ENCODE measurements at places on chromosomes 1 and 21. TPM values are rescaled to one million over a fixed set of nuclear protein-coding genes. Genes with fewer than 3 reads are reported as not detected.

DNA sequence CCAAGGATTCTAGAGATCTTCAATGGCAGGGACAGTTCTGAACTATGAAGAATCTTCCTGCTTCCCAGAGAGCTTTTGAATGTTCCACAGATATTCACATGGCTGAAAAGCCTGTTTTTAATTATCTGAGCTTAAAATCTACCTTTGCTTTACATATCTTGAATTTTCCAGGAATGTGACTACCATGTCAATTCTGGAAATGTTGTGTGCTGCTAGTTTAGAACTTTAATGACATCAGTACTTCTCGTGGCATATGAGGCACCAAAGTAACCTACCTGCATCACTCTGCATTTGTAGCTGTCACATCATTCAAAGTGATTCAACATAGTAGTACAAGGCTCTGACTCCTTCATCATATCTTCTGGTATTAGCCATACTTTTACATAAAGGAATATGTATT, 122.7 kb upstream of the NFIA start:
- H3K36me3 ChIP-seq, result no peaks in the 10 kb centered on the region
- H3K4me3 ChIP-seq, result no peak overlapping the region
- H3K4me1 ChIP-seq, result no peaks in the 10 kb centered on the region
- H3K27me3 ChIP-seq, result peaks cover 49% of the 10 kb centered on the region
- no peak for DNase-seq

KCND3 gene
- 2.2 TPM for total RNA-seq

DNA sequence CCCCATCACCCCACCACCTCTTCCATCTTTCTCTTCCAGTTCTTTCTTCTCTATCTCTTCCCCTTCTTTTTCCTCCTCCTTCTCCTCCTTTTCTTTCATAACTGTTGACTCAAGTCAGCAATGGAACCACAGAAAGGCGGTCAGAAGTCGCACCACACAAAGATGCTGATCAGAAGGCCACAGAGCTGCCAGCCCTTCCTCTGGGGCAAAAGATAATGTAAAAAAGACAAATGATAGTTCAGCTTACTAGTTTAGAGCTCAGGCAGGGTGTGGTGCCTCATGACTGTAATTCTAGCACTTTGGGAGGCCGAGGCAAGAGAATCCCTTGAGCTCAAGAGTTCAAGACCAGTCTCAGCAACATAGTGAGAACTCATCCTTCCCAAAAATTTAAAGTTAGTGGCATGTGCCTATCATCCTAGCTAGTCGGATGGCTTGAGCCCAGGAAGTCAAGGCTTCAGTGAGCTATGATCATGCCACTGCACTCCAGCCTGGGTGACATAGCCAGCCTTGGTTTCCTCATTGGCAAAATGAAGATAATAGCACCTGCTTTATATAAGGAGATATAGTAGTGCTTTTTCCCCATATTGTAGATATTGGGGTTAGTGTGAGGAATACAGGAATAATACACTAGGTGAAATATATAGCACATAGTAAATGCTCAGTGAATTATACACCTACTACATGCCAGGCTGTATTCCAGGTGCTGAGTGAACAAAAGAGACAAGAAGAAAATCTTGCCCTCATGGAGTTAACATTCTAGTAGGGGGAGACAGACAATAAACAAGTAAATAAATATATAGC, 12.5 kb upstream of the IGSF3 start:
- no peak overlapping the region for H3K27ac ChIP-seq
- peaks cover 34% of the 10 kb centered on the region for H3K27me3 ChIP-seq
- H3K4me1 ChIP-seq, result no peaks in the 10 kb centered on the region
- no peak overlapping the region for H3K4me3 ChIP-seq
- peaks cover 7% of the 10 kb centered on the region for H3K36me3 ChIP-seq
- DNase-seq, result no peak

DNA sequence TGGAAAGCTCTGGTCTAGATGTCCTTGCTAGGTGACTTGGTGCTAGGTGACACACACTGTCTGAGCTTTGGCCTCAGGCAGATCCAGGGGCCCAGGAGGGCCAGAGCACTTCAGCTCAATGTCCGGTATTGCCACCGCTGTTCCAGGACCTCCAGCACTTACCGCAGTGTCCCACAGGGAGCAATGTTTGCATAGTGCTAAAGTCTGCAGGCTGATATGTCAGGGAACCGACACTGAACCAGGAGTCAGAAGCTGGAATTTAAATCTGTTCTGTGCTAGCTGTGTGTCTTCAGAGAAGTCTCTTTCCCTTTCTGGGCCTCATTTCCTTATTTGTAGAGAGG, 19.3 kb downstream of the DHCR24 start:
- no peak for DNase-seq
- H3K4me1 ChIP-seq, result no peaks in the 10 kb centered on the region
- no peak overlapping the region for H3K4me3 ChIP-seq
- H3K27me3 ChIP-seq, result no peaks in the 10 kb centered on the region

DNA sequence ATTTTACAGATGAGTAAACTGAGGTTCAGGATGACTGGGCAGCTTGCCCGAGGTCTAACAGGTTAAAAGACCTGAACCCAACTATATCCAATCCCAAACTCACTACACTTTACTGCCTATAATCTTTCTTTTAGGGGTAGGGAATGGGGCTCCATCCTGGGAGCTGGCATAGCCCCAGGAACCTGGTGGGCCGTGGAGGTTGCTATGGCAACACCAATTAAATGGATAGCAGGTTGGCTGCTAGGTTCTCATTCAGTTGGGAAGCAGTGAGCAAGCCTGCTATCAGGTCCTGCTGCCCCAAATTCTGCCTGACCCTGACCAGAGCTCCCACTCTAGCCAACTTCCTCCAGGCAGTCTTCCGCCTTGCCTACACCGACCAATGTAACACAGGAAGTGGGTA, 40.9 kb downstream of the LRP8 start:
- peaks cover 6% of the 10 kb centered on the region for H3K4me1 ChIP-seq
- peak overlapping the region; percentile 54 for H3K27ac ChIP-seq
- no peaks in the 10 kb centered on the region for H3K27me3 ChIP-seq
- no peak for DNase-seq

VASH2 gene
- 0.07 TPM for total RNA-seq

DNA sequence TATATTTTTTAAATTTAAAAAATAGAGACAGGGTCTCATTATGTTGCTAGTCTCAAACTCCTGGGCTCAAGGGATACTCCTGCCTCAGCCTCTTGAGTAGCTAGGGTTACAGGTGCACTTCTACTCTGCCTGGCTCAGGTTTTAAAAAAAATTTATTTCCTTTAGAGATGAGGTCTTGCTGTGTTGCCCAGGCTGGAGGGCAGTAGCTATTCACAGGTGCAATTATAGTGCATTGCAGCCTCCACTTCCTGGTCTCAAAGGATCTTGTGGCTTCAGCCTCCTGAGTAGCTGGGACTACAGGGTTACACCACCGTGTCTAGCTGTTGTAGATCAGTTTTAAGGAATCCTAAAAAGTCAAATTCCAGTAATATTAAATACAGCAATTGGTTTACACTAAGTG, 5.0 kb downstream of the RNF11 start:
- no peak overlapping the region for H3K4me3 ChIP-seq
- H3K36me3 ChIP-seq, result no peaks in the 10 kb centered on the region
- H3K27ac ChIP-seq, result peak overlapping the region; percentile 75
- peaks cover 43% of the 10 kb centered on the region for H3K4me1 ChIP-seq

DNA sequence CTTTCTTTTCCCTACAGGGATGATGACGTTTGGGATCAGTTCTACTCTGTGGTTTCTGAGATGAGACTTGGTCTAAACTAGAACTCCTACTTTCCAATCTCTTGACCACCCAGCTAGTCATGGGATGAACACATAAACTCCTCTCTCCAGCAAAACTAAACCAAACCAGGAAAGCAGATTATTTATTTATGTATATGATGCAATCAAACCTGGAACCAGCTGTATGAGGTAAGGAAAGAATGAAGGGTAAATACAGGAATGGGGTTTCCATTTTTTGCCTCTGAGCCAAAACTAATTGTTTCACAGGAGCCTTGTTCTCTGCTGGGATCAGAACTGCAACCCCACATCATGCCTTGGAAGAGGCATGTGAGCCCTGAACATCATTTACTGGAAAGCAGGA, 3.3 kb upstream of the AGT start:
- H3K27me3 ChIP-seq, result peaks cover 33% of the 10 kb centered on the region
- DNase-seq, result no peak
- H3K36me3 ChIP-seq, result peaks cover 4% of the 10 kb centered on the region
- H3K4me1 ChIP-seq, result no peaks in the 10 kb centered on the region

TCHH gene
- not detected for total RNA-seq

ASTN1 gene
- total RNA-seq, result not detected

DNA sequence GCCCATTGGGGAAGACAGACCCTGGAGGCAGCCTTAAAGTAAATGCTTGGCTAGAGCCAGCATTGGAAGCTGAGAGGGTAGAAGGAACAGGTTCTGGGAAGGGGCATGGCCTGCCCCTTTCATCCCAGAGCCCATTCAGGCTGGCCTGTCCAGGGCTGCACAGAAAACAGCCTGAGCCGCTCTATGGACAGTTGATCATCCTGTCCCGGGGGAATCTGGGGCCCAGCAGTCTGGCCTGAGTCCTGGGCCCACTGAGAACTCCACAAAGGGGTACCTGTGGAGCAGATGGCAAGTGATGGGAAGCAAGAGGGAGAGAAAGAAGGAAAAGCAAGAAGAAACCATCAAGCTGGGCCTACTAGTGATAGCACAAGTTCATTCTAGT, 13.2 kb downstream of the TMEM81 start:
- no peak for DNase-seq
- H3K4me3 ChIP-seq, result no peak overlapping the region
- H3K36me3 ChIP-seq, result no peaks in the 10 kb centered on the region
- no peaks in the 10 kb centered on the region for H3K4me1 ChIP-seq
- no peaks in the 10 kb centered on the region for H3K27me3 ChIP-seq

GRCh38 chr1:224923726-224924125, 5.7 kb upstream of the DNAH14 start:
- no peak overlapping the region for H3K4me3 ChIP-seq
- H3K4me1 ChIP-seq, result peaks cover 2% of the 10 kb centered on the region
- H3K27me3 ChIP-seq, result peaks cover 30% of the 10 kb centered on the region
- no peak overlapping the region for H3K27ac ChIP-seq
- no peaks in the 10 kb centered on the region for H3K36me3 ChIP-seq

DNA sequence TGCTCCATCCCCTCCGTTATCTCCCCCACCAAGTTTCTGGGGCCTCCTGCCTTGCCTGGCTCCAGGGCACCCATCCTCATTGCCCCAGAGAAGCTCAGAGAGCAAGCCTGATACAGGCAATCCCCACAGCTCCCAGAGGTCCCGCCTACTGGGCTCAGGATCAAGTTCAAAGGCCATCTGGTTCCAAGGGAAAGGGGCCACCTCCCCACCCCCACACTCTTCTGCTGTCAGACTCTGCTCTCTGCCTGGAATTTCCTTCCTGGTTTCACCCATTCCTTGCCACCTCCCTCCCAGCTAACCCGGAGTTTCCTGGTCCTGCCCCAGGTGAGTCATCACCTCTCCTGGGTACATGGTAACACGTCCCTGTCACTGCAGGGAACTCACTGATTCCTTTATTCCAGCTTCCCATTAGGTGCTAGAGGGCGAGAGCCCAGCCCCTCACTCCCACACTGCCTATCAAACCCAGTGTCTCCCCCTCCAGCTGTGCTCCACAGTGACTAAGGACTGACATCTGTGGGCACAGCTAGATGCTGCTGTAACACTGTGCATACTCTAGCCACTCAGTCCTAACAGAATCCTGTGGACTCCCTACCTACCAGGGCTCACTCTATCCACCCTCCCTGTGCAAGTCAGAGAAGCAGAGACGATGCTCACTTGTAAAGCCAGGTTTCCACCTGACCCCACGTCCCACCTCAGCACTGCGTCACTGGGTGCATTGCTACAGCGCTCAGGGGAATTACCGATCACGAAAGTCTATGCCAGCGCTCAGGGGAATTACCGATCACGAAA, 21.8 kb downstream of the RSPH1 start:
- no peak for DNase-seq
- peak overlapping the region; percentile 63 for H3K4me3 ChIP-seq
- H3K36me3 ChIP-seq, result peaks cover 3% of the 10 kb centered on the region
- peaks cover 22% of the 10 kb centered on the region for H3K27me3 ChIP-seq

- H3K36me3 ChIP-seq, result peaks cover 11% of the 10 kb centered on the region
- H3K4me1 ChIP-seq, result peaks cover 55% of the 10 kb centered on the region
- no peaks in the 10 kb centered on the region for H3K27me3 ChIP-seq
Observed at GRCh38 chr1:24925082-24925779, 4.8 kb downstream of the RUNX3 start.

DNA sequence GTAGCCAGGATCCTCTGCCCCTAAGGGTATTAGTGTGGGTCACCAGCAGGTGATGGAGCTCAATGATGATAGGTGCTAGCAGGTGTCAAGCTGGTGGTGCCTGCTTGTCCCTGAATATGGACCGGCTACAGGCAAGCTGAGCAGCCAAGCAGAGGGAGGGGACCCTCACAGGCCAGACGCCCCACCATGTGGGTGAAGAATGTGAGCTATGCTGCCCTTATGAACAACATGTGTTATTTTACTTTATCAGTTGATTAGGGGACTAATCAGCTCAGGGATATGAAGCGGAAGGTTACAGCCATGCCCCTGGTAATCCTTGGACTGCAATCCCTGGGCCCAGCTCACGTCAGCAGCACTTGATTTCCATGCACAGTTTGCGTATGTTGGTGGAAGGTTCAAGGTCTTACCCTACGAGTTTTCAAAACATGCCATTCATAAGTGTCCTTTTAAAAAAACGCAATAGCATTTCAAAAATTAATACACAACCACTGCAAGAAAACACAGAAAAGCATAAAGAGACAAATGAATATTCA, 106.0 kb downstream of the CDC7 start:
- H3K27me3 ChIP-seq, result no peaks in the 10 kb centered on the region
- no peak for DNase-seq
- no peak overlapping the region for H3K4me3 ChIP-seq
- peaks cover 6% of the 10 kb centered on the region for H3K4me1 ChIP-seq
- no peaks in the 10 kb centered on the region for H3K36me3 ChIP-seq
- H3K27ac ChIP-seq, result no peak overlapping the region

TEX38 gene
- total RNA-seq, result not detected

- no peaks in the 10 kb centered on the region for H3K36me3 ChIP-seq
- DNase-seq, result no peak
- H3K4me3 ChIP-seq, result no peak overlapping the region
- H3K27ac ChIP-seq, result no peak overlapping the region
- H3K4me1 ChIP-seq, result no peaks in the 10 kb centered on the region
Observed at GRCh38 chr21:19712441-19712840, 1285.8 kb upstream of the NCAM2 start.

CLCA4 gene
- not detected for total RNA-seq

GRCh38 chr1:76153841-76154205, 79.3 kb downstream of the ST6GALNAC3 start:
- peak overlapping the region; percentile 92 for H3K4me3 ChIP-seq
- no peak for DNase-seq
- peak overlapping the region; percentile 69 for H3K27ac ChIP-seq
- peaks cover 3% of the 10 kb centered on the region for H3K36me3 ChIP-seq
- peaks cover 12% of the 10 kb centered on the region for H3K4me1 ChIP-seq

DNA sequence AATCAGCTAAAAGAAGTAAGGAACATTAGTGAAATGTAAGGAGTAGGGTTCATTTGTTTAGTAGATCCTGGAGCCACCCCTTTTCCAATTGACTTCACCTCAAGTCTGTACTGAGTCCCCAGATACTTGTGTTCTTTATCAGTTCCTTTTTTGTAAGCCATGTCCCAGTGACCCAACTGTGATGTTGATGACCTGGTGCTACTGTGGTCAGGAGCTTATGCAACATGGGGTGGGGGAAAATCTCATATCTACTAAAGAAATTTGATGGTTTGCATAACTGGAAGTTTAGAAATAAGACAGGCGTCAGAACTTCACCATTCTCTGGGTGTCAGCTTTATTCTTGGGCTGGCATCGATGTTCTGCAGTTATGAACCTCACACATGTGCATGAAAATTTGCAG, 120.5 kb downstream of the LRRC7 start:
- H3K27ac ChIP-seq, result no peak overlapping the region
- no peak for DNase-seq

- DNase-seq, result no peak
Observed at GRCh38 chr1:206970446-206970845, at the start of gene FCAMR. Gene FCAMR (minus strand): TSS chr1:206970460. CDS start chr1:206970125, 335 bp downstream.

GRCh38 chr1:113136476-113136875, 63.5 kb downstream of the LRIG2 start:
- H3K27ac ChIP-seq, result no peak overlapping the region
- peaks cover 20% of the 10 kb centered on the region for H3K4me1 ChIP-seq
- DNase-seq, result no peak
